ENCODE measurements at places on chromosomes 7 and 10. TPM values are rescaled to one million over a fixed set of nuclear protein-coding genes. Genes with fewer than 3 reads are reported as not detected.

DNA sequence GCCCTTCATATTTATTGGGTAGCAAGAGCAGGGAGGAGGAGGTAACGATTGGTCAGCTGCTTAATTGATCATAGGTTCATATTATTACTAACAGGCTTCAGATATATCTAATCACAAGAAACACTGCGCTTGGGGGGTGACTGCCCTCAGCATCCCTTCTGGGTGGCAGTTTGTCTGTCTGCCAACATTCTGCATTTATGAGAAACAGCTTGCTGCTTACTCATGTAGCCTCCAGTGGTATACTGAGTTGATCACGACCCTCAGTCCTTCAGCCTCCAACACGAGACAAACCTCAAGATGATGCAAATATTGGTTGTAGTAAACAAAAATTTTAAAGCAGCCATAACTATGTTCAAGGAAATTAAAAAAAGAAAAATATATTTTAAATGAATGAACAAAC, 657.8 kb upstream of the PHF14 start:
- H3K27me3 ChIP-seq, result no peaks in the 10 kb centered on the region
- H3K36me3 ChIP-seq, result no peaks in the 10 kb centered on the region
- no peak for DNase-seq
- no peaks in the 10 kb centered on the region for H3K4me1 ChIP-seq
- H3K4me3 ChIP-seq, result no peak overlapping the region

- no peaks in the 10 kb centered on the region for H3K36me3 ChIP-seq
- no peak overlapping the region for H3K27ac ChIP-seq
- DNase-seq, result no peak
- H3K4me3 ChIP-seq, result no peak overlapping the region
Measured at GRCh38 chr7:54678763-54679489, 80.1 kb downstream of the SEC61G start.

RHBDD2 gene
- total RNA-seq, result 21.8 TPM

HOGA1 gene
- total RNA-seq, result not detected

ZNF804B gene
- total RNA-seq, result not detected

MALRD1 gene
- total RNA-seq, result not detected

CYP2E1 gene
- 0.79 TPM for total RNA-seq

HOXA10 gene
- not detected for total RNA-seq

PHKG1 gene
- 1.0 TPM for total RNA-seq
